LHCN-M2 (cell line): ENCODE measurements at places on chromosomes 1 and 21. TPM values are rescaled to one million over a fixed set of nuclear protein-coding genes. Genes with fewer than 3 reads are reported as not detected.

DNA sequence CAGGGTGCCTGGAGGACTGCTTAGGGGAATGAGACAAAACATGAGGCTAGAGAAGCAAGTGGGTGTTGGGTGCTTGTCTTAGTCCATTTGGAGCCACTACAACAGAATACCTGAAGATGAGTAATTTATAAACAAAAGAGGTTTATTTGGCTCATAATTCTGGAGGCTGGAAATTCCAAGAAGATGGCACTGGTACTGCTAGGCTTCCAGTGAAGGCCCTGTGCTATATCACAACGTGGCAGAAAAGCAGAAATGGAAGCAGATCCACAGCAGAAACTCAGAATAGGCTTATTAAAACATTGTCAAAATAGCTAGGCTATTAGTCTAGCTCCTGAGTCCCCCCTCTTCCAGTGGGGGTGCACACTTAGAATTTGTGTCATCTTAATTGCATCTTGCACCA is 701.7 kb downstream of the RWDD3 start:
- no peak for DNase-seq

LPAR3 gene
- total RNA-seq: not detected in 2 replicates

DNA sequence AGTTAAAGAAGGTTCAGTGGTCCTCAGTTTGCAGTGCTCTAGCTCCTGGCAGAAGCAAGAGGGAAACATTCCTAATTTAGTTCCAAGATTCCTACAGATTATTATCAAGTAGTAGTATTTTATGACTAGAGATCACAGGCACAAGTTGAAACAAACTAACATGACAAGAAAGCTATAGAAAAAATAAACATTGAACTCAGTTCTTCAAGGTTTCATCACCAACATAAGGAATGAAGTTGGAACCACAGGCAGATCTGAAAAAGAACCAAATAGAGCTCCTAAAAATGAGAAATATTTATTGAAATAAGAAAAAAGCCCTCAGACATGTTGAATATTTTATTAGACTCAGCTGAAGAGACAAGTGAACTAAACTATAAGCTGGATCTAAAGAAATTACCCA is 40.6 kb downstream of the PDC start:
- DNase-seq: no peak

GRCh38 chr1:17233675-17234320 is 15.1 kb upstream of the PADI3 start:
- peak; percentile 95 for DNase-seq

GRCh38 chr1:117589544-117589943 is 16.3 kb upstream of the TENT5C start:
- DNase-seq: no peak

- no peak for DNase-seq
Observed at GRCh38 chr21:34004013-34004938, 69.1 kb upstream of the MRPS6 start.

DYNLT4 gene
- 0.19 TPM in 1 of 2 replicates, not detected in the other for total RNA-seq

SERTAD4 gene
- total RNA-seq: 0.06 and 3.1 TPM in 2 replicates

DNA sequence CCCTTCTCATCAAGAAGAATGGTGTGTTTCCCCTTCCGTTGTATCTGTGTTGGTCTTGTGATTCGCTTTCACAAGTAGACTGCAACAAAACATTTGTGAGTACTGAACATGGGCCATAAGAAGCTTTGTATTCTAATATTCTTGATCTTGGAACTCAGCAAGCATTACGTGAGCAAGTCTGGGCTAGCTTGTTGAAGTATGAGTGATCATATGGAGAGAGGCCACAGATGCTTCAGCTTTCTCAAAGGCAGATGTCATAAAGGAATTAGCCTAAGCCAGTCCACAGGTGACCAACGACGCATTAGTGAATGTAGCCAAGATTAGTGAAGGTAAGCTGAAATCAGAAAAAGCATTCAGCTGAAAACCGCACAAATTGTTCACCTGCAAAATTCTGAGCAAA is 609.6 kb upstream of the NEGR1 start:
- DNase-seq: peak; percentile 15

ZNF644 gene
- 39.6 and 39.9 TPM in 2 replicates for total RNA-seq

- no peak for DNase-seq
Observed at GRCh38 chr1:157249326-157249725, 111.1 kb upstream of the ETV3 start.

DNA sequence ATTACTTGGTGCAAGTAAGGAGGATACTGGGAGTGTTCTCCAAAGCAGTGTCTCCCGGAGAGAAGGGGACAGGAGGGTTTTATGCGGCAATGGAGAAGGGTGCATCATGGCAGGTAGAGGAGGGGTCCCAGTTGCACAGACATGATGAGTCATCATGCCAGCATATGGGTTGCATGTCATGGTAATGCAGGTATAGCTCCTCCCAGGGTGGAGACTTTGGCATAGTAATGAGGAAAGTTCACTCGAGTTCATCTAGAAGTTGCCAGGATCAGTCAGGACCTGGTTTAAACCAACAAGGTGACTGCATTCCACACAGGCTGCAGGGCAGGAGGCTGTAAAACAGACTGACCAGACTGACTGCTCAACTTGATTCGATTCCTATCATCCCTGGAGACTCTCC is 355.7 kb upstream of the DUSP10 start:
- no peak for DNase-seq

GRCh38 chr1:190176776-190177175 is 300.9 kb downstream of the BRINP3 start:
- DNase-seq: peak; percentile 87

DNA sequence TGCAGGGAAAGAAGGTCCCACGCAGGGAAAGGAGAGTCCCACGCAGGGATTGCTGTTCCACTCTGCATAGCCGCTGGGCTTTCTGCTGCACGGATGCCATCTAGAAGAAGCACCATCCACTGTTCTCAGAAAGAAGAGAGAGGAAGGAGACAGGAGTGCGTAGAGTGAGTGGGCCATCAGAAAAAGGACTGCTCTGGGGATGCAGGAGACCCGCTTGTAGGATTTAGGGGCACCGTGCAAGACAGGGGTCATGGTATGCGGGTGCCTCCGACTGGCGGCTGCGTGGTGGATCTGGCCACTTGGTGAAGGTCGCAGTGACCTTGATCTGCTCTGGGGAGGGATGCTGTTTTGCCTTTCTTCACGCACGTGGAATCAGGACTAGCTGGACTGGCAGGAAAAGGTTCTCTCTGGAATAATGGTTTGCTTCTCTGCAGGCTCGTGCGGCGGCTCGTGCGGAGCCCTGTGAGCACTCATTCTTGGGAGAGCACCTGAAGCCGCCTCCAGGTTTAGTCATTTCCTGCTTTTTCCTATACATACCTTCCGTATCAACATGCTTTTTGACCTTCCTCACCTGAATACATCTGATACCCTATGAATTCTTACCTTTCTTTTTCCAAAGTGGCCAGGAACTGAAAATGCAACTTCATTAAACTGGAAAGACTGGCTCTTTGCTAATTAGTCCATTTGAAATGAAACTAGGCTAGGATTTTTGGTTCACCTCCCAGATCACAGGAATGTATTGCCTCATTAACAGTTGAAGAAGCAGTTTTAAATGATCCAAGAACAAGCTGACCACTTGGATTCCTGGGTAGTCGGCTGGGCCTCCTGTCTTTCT is 181.6 kb downstream of the KIF26B start:
- DNase-seq: no peak

- no peak for DNase-seq
Observed at GRCh38 chr1:238485912-238486209, 595.1 kb upstream of the ZP4 start.

DNA sequence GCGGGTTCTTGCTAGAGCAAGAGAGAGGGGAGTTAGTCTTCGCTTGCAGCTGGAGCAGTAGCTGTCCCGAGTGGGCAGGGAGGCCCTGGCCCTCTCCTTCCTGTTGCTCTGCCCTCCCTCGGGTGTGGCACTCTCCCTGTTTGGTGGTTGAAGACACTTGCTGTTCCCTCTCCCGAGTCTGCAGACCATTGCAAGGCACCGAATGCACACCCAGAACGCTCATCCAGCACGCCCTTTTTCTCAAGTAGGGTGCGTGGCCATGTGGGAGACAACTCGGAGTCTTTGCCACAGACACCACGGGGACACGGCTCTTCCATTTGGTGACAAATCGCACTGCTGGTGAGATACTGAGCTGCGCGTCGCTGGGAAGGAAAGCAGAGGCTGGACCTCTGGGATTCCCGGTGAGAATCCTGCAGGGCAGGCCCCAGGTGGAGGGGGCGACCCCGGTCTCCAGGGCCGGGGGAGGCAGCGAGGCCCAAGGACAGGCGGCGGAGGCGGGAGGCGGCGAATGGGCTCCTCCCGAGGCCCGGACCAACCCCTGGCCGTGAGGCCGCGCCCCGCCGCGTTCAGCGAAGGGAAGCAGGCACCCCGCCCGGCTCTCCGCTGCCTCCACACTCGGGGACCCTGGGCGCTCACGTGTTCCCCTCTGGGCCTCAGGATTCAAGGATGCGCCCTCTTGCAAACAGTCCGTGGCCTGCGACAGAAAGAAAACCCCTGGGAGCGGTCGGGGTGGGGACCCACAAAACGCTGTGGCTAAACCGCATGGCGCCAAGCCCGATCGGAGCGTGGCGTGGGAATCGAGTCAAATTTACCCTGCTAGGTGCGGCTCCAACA is 10.4 kb upstream of the TMEM200B start:
- no peak for DNase-seq

DNA sequence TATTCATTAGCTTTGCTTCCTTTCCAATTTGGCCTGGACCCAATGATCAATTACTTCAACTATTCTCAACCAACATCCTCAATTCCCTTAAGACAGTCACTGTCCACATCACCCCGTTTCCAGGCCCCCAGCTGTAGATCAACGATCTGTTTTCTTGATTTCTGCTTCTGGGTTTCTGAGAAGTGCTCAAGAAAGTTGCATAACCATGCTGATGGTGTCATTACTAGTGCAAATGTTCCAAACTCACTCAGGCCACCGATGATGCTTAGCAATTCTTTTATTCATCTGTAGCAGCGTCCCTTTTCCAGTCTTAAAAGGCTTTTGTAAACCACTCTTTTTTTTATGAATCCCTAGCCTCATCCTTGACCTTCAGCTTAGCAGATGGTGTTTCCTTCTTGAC is 155.8 kb upstream of the PTGFR start:
- DNase-seq: no peak

COL18A1 gene
- total RNA-seq: 44.8 and 54.2 TPM in 2 replicates

ATG4C gene
- 12.1 and 15.2 TPM in 2 replicates for total RNA-seq

DCST1 gene
- total RNA-seq: not detected in 2 replicates

DNA sequence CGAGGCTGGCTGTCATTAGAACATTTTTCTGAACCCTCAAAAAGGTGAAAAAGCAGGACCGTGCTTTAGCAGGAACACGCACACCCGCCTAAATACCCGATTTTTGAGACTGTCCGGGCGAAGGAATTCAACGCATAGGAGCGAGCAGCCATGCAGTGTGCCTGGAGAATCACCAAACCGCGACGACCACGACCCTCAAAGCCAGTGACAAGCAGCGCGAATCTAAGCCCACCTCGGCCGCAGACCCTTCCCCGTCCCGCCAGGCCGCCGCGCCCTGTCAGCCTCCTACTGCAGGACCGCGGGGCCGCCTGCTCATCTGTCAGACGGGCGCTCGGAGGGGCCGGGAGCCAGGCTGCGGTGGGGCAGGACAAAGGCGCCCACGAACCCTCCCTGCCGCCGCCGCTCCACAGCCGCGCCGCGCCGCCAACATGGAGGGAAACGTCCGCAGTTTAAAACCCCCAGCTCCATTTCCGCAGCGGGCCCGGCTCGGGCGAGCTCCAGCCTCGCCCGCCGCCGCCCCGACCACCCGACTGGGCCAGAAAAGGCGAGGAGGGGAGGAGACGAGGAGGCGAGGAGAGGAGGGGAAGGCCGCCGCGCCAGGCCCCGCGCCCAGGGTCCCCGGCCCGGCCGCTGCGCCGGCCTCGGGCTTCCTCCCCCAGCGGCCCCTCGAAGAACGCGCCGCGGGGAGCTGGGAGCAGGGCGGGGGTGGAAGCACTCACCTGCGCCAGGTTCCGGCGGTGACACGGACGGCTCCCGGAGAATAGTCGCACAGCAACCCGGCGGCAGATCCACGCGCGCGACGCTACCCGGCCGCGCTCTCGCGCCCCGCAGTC is at the start of gene LBR:
Gene LBR (minus strand): TSS at position 804 of the 833 bp plus-strand sequence. CDS start 3,963 bp downstream, outside the sequence.
- peak; percentile 24 for DNase-seq

DNA sequence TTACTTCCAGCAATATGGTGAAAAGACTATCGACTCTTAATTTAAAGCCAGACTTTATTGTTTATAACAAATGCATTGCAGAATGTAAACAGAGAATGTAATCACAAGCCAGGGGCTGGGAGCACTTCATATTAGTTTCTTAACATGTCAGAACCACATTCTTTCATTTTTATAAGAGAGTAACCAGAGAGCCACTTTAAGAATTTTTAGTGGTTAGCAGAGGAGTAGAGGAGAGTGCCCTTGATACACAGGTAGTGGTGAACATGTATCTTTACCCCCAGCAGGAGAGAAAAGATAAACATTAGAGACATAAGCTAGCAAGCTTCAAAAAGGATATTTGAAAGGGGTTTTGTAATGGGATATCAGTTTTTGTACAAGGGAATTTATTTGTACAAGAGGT is 11.1 kb downstream of the AMY2B start:
- DNase-seq: no peak

DNA sequence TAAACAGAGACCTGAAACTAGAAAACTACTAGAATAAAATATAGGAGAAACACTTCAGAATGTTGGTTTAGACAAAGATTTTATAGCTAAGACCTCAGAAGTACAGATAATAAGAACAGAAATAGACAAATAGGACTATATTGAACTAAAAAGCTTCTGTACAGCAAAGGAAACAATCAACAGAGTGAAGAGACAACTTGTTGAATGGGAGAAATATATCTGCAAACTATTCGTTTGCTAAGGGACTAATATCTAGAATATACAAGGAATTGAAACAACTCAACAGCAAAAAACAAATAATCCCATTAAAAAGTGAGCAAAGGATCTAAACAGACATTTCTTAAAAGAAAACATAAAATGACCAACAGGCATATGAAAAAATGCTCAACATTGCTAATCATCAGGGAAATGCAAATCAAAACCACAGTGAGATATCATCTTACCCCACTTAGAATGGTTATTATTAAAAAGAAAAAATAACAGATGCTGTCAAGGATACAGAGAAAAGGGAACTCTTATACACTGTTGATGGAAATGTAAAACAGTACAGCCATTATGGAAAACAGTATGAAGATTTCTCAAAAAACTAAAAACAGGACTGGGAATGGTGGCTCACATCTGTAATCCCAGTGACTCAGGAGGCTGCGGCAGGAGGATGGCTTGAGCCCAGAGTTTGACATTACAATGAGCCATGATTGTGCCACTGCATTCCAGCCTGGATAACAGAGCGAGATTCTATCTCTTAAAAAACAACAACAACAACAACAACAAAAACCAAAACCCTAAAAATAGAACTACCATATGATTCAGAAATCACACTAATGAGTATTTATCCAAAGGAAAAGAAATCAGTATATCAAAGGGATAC is 37.3 kb upstream of the ZSWIM5 start:
- DNase-seq: peak; percentile 12

DNA sequence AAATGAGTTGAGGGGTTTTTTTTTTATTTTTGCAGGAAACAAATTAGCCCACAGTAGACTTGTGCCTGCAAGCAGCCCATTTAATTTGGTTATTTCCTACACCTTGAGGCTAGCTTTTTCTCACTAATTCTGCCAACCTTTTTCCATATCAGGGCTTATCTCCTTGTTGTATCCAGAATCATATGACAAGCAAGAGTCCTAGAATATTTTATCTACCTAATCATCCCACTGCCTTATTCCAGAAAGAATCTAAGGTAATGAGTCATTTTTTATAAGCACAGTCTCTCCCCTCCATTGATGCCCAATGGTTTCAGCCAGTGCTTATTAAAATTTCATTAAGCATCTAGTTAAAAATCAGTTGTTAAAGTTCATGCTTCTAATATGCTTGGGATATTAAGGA is 324.1 kb downstream of the BARHL2 start:
- peak; percentile 26 for DNase-seq
